Right atrium auricular region (tissue), 2 donors: ENCODE measurements at places on chromosomes 11 and 22. TPM values are rescaled to one million over a fixed set of nuclear protein-coding genes. Genes with fewer than 3 reads are reported as not detected.
A peak's percentile ranks its signal among the peaks of the same experiment; 100 is the strongest.

DNA sequence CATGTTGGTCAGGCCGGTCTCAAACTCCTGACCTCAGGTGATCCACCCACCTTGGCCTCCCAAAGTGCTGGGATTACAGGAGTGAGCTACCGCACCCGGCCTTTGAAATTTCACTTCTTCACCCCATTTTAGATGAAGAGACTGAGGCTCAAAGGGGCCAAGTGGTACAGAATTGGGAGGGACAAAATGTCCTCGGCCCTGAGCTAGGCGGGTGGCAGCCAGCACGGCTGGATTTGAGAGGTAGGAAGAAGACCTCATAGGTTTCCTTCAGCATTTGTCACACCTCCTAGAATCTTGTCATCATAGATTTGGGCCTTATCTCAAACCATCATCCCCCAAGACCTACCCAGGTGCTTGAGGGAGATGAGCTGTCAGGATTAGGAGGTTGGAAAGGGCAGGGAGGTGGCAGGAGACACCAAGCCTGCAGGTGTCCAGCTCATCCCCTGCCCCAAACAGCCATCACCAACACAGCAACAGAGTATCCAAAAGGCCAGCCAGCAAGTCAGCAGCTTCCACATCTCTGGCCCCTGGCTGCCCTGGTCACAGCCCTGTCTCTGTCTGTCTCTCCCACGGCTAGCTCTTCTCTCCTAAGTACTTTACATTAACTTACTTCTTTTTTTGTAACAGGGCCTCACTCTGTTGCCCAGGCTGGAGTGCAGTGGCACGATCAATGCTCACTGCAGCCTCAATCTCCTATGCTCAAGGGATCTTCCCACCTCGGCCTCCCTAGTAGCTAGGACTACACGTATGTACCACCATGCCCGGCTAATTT lies 11.2 kb upstream of the TMPRSS6 start:
- H3K27me3 ChIP-seq: no peaks in the 10 kb centered on the region
- no peak overlapping the region for H3K4me3 ChIP-seq
- H3K4me1 ChIP-seq: no peaks in the 10 kb centered on the region
- DNase-seq: no peak
- H3K36me3 ChIP-seq: no peaks in the 10 kb centered on the region

- DNase-seq: peak; percentile 78
- no peaks in the 10 kb centered on the region for H3K4me1 ChIP-seq
- no peaks in the 10 kb centered on the region for H3K27me3 ChIP-seq
Observed at GRCh38 chr11:125425601-125426000, 70.5 kb downstream of the FEZ1 start.

- DNase-seq: no peak
- H3K4me1 ChIP-seq: no peaks in the 10 kb centered on the region
- no peaks in the 10 kb centered on the region for H3K36me3 ChIP-seq
- H3K27me3 ChIP-seq: no peaks in the 10 kb centered on the region
Observed at GRCh38 chr22:43198126-43198525, 11.2 kb upstream of the TTLL12 start.

- no peak for DNase-seq
- H3K27me3 ChIP-seq: no peaks in the 10 kb centered on the region
- H3K36me3 ChIP-seq: no peaks in the 10 kb centered on the region
- H3K27ac ChIP-seq: no peak overlapping the region
- no peaks in the 10 kb centered on the region for H3K4me1 ChIP-seq
- H3K4me3 ChIP-seq: no peak overlapping the region
Observed at GRCh38 chr11:88103337-88104206, 71.7 kb downstream of the RAB38 start.

- H3K4me3 ChIP-seq: peak overlapping the region; percentile 59
- H3K27me3 ChIP-seq: no peaks in the 10 kb centered on the region
Observed at GRCh38 chr22:28883917-28884746, 760 bp downstream of the ZNRF3 start.

- H3K4me1 ChIP-seq: no peaks in the 10 kb centered on the region
- H3K4me3 ChIP-seq: no peak overlapping the region
- H3K36me3 ChIP-seq: no peaks in the 10 kb centered on the region
- H3K27me3 ChIP-seq: no peaks in the 10 kb centered on the region
- H3K27ac ChIP-seq: no peak overlapping the region
Observed at GRCh38 chr11:18682466-18682865, 16.1 kb upstream of the TMEM86A start.

DNA sequence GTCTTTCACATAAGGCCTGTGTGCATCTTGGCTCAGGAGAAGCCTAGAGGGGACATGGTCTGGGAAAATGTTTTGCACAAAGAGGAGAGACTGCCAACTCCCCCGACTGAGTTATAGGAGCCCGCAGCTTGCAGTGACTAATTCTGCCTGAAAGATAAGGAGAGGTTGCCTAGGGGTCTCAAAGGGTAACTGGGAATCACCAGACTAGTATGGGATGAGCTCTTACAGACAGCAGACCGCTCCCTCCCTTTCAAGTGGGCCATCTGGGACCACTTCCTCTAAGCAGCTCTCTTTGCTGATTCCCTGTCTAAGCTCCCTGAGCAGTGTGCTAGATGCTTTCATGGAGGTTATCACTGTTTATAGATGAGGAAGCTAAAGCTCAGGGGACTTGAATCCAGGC lies 105.1 kb downstream of the TENM4 start:
- no peaks in the 10 kb centered on the region for H3K27me3 ChIP-seq
- no peak for DNase-seq
- H3K36me3 ChIP-seq: no peaks in the 10 kb centered on the region
- no peaks in the 10 kb centered on the region for H3K4me1 ChIP-seq

GRCh38 chr11:62398011-62398994 lies 20.5 kb upstream of the SCGB1A1 start:
- H3K27ac ChIP-seq: peak overlapping the region; percentile 72
- no peaks in the 10 kb centered on the region for H3K4me1 ChIP-seq
- no peak for DNase-seq
- H3K36me3 ChIP-seq: no peaks in the 10 kb centered on the region
- H3K4me3 ChIP-seq: no peak overlapping the region

DNA sequence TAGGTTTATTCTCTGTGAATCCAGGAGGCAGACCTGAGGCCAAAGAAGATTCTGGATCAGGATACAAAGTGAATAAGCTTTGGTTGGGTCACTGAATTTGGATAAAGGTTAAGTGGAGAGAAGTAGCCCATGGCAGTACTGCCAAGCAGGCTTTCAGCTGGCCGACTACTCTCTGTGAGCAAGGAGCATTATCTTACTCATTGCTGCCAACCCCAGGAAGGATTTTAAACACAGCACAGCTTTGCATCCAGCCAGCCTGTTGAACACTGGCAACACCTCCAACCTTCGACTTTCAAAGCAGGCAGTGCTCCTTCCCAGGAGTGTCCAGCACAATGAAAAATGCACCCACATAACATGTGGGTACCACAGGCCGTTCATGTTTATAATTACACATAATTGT lies 363.7 kb upstream of the SYN3 start:
- H3K27me3 ChIP-seq: no peaks in the 10 kb centered on the region
- H3K27ac ChIP-seq: no peak overlapping the region
- H3K4me3 ChIP-seq: no peak overlapping the region
- H3K4me1 ChIP-seq: no peaks in the 10 kb centered on the region
- H3K36me3 ChIP-seq: peaks cover 4% of the 10 kb centered on the region

DNA sequence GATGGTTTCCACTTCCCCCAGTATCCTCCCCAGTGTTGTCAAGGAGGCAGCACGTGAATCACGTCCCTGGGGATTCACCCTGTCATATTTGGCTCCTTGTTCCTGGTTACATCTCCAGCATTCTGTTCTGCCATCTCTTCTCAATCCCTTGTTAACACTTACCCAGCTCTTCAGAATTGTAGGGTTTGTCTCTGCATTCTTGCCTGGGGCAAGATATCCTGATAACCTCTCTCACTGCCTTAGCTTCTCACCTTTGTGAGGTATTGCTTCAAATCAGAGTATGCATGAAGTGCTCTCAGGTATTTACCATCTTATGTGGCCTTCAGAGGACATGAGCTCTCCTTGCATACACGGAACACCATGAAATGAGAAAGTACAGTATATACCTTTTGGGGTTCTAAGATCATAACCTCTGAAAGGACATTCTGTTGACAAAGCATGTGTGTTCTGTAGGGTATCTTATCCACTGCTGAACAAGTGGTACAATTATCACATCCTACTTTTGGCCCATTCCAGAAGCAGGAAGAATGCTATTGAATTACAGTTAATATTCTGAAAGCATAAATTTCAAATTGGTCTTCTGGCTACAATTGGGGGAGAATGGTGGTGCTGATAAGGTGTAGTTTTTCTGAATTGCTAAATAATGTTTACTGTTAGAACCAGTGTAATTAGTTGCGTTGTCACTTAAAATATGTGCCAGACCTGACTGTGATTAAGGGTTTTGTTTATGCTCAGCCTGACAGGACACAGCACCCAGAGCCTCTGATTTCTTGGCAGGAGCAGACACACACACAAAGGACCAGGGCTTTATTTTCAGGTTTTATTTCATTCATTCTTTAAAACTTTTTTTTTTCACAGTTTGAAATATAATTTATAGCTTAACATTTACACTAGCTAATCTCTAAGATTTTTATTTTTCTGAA lies 32.7 kb downstream of the VSTM5 start:
- peaks cover 18% of the 10 kb centered on the region for H3K36me3 ChIP-seq
- no peak for DNase-seq
- peaks cover 9% of the 10 kb centered on the region for H3K4me1 ChIP-seq
- H3K27ac ChIP-seq: no peak overlapping the region
- H3K27me3 ChIP-seq: no peaks in the 10 kb centered on the region

- no peak overlapping the region for H3K27ac ChIP-seq
- H3K4me1 ChIP-seq: no peaks in the 10 kb centered on the region
- no peak overlapping the region for H3K4me3 ChIP-seq
- no peak for DNase-seq
- H3K27me3 ChIP-seq: no peaks in the 10 kb centered on the region
Observed at GRCh38 chr11:15629690-15630321, 515.1 kb downstream of the INSC start.

DNA sequence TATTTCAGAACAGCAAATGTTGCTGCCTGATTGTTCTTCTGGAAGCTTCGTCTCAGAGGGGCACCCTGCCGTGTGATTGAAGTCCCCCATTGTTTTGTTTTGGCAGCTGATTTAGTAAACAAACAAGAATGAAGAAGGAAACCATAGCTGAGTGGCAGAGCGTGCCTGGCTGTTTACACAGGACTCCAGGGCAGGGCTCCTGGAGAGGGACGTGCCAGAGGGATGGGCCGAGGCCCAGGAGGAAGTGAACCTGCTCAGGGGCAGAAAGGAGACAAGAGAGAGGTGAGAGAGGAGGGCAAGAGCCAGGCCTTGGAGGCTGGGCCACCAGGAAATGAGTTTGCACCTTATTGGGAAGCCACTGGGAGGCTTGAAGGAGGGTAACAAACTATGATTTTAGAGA lies 85.5 kb upstream of the B3GAT1 start:
- H3K4me1 ChIP-seq: no peaks in the 10 kb centered on the region
- no peak overlapping the region for H3K4me3 ChIP-seq
- H3K27ac ChIP-seq: no peak overlapping the region
- H3K36me3 ChIP-seq: no peaks in the 10 kb centered on the region
- H3K27me3 ChIP-seq: no peaks in the 10 kb centered on the region

DNA sequence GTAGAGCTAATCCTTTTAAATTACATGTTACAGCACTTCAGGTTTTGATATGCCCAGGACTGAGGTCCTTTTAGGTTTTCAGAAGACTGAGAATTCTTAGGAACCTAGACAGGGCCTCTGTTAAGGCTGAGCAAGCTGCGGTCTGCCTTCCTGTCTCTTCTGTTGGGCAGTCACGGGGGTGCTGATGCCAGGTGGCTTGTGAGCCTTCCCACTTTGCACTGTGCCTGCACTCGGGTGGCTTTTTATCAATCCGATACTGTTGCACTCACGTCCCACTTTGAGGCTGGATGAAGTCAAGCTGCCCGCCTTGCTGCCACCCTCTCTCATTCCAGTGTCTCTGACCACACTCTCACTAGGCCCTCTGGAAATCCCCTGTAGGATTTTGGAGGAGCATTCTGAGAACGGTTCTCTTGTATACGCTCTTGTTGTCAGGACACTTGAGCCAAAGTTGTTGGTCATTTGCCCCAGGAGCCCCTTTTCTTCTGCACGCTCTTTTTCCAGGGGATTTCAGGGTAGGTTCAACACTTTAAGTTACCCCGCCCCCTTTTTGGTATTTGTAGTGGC lies 141.8 kb downstream of the TEAD1 start:
- no peak for DNase-seq
- no peaks in the 10 kb centered on the region for H3K27me3 ChIP-seq
- peaks cover 60% of the 10 kb centered on the region for H3K4me1 ChIP-seq
- H3K36me3 ChIP-seq: no peaks in the 10 kb centered on the region
- peak overlapping the region; percentile 40 for H3K27ac ChIP-seq

GRCh38 chr11:2781408-2782274 lies 81.8 kb upstream of the KCNQ1OT1 start:
- H3K4me3 ChIP-seq: no peak overlapping the region
- H3K27me3 ChIP-seq: no peaks in the 10 kb centered on the region
- H3K4me1 ChIP-seq: no peaks in the 10 kb centered on the region
- no peaks in the 10 kb centered on the region for H3K36me3 ChIP-seq

DNA sequence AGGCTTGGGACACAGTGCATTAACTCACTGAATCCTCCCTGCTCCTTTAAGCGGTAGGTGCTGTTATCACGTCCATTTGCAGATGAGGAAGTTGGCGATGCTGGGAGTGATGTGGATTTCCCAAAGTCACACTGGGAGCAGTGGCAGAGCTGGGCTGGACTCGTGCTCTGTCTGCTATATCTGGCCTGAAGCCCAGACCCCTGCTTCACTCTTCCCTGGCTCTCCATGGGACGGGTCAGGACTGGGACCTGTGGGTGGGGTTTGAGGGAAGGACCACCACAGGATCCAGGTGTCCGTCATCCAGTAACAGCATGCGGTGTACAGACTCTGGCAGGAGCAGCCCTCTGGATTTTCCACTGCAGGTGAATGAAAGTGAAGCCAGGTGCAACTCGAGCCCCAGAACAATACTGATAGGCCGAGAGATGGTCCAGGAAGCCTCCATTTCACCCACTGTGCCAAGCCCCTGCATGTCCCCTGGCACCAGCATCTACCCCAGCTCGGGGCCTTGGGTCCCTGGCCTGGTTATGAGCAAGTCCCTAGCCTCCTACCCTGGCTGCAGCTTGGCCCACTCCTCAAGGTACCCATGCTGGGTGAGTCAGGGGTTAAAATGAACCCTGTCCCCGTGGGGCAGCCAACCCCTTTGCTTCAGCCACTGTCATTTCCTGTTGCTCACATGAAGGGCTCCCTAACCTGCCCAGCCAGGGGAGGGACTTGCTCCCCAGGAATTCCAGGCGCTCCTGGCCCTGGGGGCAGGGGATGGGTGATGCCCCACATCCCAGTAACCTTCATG lies 4.2 kb downstream of the USP2 start:
- DNase-seq: no peak
- no peaks in the 10 kb centered on the region for H3K36me3 ChIP-seq
- H3K4me1 ChIP-seq: no peaks in the 10 kb centered on the region
- peak overlapping the region; percentile 94 for H3K27ac ChIP-seq
- H3K4me3 ChIP-seq: peak overlapping the region; percentile 52
- H3K27me3 ChIP-seq: no peaks in the 10 kb centered on the region

Gene OR8A1
- total RNA-seq: not detected

Gene APOL4
- 2.1 TPM for total RNA-seq

Gene KRTAP5-10
- total RNA-seq: not detected

Gene NAV2
- 19.2 TPM for total RNA-seq

Gene ZMAT5
- 22.9 TPM for total RNA-seq

Gene SSH3
- total RNA-seq: 23.6 TPM
